ENCODE measurements at places on chromosomes 3 and 15.

DNA sequence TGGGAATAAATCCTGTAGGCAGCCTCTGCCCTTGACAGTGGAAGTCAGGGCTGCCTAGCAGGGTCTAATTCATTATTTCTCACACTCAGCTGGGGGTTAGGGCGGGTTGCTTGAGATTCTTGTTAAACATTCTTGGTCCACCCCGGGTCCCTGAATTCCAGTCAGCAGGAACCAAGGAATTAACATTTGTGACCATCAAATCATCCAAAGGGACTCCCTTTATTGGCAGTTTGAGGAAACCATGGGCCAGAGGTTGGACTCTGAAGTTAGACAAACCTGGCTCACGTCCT lies 122.8 kb downstream of the EEFSEC start:
- DNase-seq, result no peak

- DNase-seq, result no peak
These were observed 219.3 kb upstream of the COL8A1 start for GRCh38 chr3:99419116-99419515.

DNA sequence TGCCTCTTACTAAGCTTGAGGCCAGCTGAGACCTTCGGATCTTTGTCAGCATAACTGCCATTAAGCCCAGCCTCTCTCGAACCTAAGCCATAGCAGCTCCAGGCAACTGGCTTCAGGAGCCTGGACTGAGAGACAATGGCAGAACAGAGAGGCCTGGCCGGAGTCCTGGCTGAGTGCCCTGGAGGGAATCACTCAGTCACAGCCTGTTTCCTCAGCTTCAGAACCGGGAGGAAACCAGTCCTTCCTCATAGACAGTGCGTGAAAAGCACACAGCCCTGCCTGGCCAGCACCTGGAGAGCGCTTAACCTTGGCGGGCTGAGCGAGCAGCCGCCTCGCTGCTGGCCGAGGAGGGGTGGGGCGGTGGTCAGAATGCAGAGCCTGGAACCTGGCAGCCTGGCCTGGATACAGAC lies 21.6 kb downstream of the RNU5B-1 start:
- peak; percentile 43 for DNase-seq

DNA sequence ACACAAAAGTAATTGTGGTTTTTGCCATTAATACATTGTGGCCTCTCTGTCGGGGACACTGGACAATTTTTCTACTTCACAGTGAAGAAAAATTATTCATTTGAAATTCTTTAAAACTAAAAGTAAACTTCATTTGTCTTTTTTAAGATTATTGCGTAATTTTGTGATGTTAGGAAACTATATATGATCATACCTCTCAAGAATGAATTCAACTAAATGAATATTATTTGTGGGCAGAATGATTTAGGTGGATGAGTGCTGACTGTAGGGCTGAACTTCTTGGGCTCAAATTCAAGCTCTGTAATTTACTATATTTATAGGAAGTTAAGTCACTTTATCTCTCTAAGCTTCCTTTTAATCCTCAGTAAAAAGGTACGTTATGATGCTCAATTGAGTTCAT lies 441.2 kb downstream of the ROBO1 start:
- DNase-seq, result no peak

DNA sequence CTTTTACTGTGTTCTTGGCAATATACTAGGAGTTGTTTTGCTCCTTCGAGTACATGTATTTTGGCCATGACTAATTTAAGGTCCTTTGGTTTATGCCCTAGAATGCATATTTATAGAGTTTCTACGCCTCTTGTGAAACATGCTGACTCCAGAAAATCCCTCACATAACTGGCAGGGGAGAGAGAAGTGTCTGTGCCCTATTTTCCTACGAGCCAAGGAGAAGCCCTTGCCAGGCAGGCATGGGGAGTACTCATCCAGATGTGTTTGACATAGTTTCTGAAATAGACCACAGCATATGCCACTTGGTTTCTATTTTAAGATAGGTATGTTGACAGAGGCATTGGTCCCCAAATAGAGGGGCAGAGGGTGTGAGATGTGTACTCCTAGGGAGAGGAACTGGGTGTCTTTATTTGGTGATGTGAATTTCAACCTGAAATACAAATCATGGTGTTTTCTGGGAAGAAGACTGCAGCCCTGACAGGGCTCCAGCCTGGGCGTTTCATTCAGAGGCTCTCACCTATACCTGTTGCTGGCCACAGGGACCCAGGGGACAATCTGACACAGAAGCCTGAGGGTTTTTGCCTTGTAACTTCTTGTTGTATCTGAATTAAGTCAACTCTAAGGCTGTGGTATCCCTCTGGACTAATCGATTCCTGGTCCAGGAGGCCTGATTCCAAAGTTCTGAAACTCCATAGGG lies 267.8 kb upstream of the C2CD4B start:
- no peak for DNase-seq

DNA sequence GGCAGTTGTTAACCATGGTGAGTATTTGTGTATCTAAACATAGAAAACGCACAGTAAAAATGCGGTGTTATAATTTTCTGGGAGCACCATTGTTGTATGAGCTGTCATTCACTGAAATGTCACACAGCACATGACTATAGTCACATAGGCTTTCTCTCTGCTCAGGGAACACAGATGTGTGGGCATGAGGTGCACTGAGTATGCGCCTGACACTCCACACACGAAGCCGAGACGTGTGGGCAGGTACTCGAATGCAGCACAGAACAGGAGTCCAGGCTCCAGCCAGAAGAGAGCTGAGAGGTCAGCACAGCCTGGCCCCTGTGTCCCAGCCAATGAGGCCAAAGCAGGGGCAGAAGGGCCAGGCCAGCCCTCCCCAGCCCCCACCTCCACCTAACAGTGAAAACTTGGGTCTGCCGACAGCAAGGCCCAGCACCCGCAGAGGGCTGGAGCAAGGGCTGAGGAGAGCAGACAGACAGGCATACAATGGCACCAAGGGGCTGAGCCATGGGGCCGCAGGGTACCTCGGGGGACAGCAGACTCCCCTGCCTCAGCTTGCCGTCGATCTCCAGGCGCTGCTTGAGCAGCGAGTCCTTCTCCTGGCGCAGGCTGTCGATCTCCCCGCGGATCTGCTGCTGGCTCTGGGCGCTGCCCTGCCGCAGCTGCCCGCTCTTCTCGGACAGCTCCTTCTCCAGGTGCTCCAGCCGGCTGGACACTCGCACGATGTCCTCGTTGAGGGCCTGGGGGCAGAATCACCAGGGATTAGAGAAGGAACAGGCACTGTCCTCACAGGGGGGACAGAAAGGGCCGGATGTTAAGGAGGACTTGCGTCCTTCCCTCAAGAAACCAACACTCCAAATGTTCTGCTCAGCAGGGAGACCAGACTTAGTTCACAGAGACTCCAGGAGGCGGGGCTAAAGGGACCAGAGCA lies 24.0 kb downstream of the KIF7 start:
- no peak for DNase-seq

DNA sequence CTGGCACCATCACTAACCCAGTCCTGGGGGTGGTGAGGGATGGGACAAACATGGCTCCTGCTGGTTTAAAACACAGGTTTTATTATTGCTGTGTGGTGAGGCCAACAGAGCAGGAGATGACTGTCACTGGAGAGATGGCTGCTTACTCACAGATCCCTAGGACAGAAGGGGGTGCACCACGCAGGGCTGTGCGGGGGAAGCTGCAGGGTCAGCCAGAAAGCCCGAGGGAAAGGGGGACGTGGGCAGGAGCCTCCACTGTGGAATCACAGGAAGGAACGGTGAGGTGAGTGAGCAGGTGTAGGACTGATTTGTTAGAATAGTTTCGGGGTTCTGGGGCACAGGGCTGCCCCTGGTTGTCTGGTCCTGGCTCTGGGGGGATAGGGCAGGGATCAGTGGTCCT lies 7.5 kb downstream of the CFAP100 start:
- DNase-seq, result no peak

DNA sequence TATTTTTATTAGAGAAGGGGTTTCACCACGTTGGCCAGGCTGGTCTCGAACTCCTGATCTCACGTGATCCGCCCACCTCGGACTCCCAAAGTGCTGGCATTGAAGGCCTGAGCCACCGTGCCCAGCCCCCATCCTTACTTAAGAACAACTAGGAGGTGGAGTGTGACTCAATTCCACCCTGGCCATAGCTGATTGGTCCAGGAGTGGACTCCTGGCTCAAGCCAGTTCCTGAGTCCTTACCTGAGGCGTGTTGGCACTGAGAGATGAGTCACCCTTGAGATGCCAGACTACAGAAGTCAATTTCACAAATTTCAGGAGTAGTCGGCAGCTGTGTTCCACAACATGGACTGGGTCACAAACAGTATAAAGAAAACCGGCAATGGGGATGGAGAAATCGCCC lies 124.2 kb downstream of the SHQ1 start:
- no peak for DNase-seq

DNA sequence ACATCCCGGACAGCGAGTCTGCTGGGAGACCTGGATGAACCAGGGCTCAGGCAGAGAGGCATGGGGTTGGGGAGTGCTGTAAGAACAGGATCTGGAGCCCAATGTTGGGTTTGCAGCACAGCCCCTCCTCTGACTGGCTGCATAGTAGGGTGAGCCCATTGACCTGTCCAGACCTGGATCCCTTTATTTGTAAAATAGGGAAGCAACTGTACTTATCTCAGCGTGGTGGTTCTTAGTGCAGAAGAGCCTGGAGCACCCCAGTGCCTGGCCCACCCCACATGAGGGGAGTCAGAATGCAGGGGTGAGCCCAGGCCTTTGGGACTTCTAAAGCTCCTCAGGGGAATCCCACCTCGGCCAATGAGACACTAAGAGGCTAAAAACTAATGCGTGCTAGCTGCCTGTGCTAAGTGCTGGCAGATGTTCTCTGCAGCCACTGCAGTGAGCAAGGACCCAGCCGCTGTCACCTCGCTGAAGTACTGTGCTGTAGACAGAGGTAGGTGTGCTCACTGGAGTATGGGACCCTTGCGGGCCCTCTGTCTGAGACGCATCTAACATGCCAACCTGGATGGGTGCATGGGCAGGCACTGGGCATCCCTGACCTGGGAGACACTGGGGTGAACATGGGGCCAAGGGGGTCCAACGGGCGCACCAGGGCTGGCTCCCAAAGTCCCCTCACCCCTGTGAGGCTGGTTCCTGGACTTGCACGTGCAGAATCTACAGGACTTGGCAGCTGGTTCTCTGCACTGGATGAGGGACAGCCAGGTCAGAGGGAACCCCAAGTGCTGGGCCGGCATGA lies 95.6 kb downstream of the ATP10A start:
- DNase-seq, result no peak

- DNase-seq, result no peak
These were observed 337.2 kb downstream of the VGLL3 start for GRCh38 chr3:86653661-86654205.

DNA sequence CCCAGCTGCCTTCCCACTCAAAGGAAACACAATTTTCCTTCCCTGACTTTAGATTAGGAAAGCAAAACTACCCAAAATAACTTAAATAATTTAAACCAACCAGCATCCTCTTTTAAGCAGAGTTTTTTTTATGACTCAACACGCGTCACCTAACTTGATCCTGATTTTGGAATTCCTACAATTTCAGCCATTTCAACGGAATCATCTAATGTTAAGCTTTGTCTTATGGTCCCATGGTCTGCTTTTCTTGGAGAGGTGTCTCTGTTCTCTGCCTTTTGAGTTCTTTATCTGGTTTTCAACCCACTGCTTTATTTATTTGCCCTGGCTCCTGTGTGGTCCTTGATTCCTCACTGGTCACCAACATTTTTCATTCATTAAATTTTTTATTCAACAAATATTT lies 219.2 kb upstream of the ARHGEF26 start:
- no peak for DNase-seq

DNA sequence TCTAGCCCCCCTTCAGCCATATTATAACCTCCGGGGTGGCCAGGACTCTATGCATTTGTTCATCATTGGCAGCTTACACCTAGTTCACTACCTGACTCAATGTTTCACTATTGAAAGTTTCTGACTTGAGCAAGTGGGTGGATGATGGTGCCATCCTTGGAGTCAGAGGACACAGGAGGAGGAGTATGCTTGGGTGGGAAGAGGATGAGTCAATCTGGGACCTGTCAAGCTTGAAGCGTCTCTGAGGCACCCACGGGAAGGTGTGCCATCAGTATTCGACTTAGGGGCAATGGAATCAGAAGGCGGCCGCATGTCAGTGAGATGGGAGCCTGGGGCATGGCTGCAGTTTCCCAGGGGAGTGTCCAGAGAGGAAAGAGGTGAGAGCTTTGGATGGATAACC lies 133.3 kb downstream of the EPHB1 start:
- DNase-seq, result no peak

GRCh38 chr3:46124216-46125177 lies 83.6 kb downstream of the CCR1 start:
- DNase-seq, result no peak

DNA sequence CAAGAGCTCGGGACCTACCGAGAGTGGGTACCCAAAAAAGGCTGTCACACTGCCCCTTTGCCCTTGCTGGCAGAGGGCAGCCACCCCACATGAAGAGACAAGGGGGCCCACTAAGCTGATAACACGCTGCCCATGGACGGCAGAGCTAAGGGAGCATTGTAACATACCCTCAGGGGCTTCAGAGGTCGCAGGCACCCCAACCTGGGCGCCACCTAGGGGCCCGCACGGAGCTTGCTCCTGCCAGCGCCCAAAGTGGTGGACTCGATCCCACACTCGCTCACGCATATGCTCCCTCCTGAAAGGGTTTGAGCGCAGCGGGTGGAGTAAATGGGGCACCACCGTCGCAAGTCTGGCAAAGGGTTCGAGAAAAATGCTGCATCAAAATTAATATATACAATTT lies 975.4 kb downstream of the ZPLD1 start:
- no peak for DNase-seq

- DNase-seq, result no peak
These were observed 44.3 kb downstream of the RLBP1 start for GRCh38 chr15:89177116-89177515.

DNA sequence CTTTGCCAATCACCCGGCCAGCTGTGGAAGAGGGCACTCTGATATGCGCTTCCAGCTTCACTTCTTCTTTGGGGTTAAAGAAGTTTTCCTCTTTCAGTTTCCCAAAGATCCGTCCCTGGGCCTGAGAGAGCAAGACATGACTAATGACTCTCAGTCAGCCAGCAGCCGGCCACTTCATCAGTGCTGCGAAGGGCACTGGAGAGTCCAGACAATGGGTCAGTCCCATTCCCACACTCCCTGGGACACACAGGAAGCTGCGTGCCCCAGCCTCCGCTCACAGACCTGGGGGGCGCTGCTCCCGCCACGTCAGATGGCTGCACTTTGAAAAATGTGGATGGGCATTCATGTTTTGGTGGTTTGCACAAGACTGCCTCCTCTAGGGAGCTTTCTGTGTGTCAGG lies 63.3 kb downstream of the SENP2 start:
- no peak for DNase-seq

DNA sequence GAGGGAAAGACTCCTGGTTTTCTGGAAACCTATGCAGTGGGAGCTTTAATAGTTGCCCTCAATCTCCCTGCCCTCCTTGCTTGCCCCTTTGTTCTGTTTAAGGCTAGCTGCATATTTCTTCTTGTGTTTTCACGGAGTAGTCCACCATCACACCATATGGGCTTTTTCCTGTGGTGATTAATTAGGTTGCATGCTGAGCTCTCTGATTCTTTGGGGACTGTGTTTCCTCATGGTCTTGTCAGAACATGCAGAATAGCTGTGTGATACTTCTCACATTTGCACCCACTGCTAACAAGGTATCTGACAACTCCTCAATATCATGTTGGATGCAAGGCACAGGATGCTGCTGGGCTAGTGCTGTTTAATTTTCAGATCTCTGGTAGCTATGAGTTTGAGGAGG lies 139.6 kb downstream of the PTPRG start:
- no peak for DNase-seq
